ENCODE measurements at places on chromosomes 12 and 14. TPM values are rescaled to one million over a fixed set of nuclear protein-coding genes. Genes with fewer than 3 reads are reported as not detected.

- DNase-seq = no peak
Observed at GRCh38 chr12:109124878-109125648, 8.7 kb downstream of the ACACB start.

- DNase-seq = no peak
Observed at GRCh38 chr12:113537751-113538087, 66.0 kb upstream of the LHX5 start.

DNA sequence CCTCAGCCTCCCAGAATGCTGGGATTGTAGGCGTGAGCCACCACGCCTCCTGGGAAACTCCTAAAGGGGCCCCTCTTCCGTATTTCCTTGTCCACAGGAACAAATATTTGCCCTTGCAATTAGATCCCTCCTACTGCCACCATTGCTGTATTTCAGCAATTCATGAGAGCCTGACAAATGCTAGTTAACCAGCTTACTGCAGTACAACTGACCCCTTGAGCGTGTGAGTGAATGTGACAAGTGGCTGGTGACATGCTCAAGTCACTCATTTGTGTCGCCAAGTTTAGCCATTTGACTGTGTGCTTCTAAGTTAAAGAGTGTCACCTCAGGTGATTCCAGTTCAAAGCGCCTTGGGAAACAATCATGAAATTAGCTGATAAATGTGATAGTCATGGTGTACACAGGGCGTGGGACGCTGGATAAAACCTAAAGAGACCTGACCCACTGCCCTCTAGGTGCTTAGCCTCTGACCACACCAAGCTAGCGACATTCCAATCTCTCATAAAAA, 56.1 kb upstream of the MAP1LC3B2 start:
- DNase-seq = no peak

- peak; percentile 24 for DNase-seq
Observed at GRCh38 chr12:85874031-85874461, at the start of gene NTS. TSS of gene NTS (plus strand) at chr12:85874295. CDS start at chr12:85874404, 109 bp downstream.

GRCh38 chr12:113485330-113485729, 13.7 kb upstream of the LHX5 start:
- no peak for DNase-seq

- peak; percentile 11 for DNase-seq
Observed at GRCh38 chr14:73741876-73742519, 27.8 kb upstream of the PNMA1 start.

DNA sequence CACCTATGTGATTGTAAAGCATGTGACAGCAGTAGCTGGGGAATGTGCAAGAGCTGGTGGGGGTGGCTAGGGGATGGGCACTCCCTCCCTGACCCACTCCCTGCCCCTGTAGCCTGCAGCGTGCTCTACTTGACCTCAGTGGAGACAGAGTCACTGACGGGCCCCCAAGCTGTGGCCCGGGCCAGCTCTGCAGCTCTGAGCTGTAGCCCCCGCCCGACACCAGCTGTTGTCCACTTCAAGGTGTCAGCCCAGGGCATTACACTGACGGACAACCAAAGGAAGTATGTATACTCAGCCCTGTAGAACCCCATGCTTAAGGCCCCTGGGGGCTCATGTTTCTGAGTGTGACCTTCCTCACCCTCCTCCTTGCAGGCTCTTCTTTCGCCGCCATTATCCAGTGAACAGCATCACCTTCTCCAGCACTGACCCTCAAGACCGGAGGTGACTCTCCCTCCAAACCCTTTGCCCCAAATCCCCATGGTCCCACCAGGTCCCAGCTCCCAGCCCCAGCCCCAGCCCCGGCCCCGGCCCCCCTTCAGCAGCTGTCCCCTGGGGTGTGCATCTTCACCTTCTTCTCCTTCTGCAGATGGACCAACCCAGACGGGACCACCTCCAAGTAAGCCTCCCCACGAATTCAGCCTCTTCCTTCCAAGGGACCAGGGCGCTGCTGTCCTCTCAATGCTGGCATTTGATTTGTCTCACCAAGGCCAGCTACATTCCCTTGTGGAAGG, 13.3 kb downstream of the TNS2 start:
- no peak for DNase-seq

GRCh38 chr12:68481181-68481941, 129.3 kb upstream of the RAP1B start:
- no peak for DNase-seq

DNA sequence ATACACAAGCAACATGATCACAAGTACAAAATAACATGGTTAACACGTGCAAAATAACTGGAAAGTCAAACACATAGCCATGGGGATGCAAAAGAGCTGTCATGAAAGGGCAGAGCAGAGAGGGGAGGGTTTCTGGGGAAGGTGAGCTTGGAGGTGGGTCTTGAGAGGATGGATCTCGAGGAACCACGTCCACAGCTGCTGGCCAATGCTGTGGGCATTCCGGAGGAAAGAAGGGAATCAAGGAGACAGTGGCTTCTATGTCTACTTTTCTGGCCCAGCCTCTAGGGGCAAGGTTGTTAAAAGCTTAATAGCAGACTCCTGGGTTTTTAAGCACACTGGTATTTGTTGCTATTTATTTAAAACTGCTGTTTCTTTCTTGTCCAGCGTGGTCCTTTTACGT, 8.4 kb upstream of the MYH7 start:
- no peak for DNase-seq

- DNase-seq = no peak
Observed at GRCh38 chr14:76382495-76382832, 6.5 kb downstream of the ESRRB start.

SYNE2 gene
- total RNA-seq = 212 TPM

GUCY2C gene
- 0.31 TPM for total RNA-seq

APOF gene
- 0.38 TPM for total RNA-seq

BIN2 gene
- total RNA-seq = 9.7 TPM
